NCI-H1930 (cell line): ENCODE measurements at places on chromosomes 6 and 20.

- no peak for DNase-seq
These were observed 699.0 kb downstream of the KHDRBS2 start for GRCh38 chr6:61586934-61587537.

GRCh38 chr6:72702421-72702820 is 80.6 kb downstream of the KCNQ5 start:
- no peak for DNase-seq

DNA sequence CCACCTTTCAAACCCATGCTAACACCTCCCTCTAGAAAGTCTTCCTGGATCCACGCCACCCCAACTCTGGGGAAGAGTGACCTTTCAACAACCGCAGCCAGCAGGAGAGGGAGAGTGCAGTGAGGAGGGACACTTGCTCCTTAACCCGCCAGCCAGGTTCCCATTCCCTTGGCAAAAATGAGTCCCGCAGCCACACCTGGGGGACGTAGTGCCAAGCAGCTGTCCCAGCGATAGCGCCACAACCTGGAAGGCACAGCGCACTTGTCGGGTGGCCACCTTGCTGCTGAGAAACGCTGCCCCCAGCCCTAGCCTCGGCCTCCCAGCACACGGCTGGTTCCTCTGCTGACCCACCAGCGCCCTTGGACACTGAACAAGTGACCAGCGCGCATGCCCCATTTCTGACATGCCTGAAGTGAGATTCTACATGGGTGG is 119.3 kb downstream of the JPH2 start:
- no peak for DNase-seq

DNA sequence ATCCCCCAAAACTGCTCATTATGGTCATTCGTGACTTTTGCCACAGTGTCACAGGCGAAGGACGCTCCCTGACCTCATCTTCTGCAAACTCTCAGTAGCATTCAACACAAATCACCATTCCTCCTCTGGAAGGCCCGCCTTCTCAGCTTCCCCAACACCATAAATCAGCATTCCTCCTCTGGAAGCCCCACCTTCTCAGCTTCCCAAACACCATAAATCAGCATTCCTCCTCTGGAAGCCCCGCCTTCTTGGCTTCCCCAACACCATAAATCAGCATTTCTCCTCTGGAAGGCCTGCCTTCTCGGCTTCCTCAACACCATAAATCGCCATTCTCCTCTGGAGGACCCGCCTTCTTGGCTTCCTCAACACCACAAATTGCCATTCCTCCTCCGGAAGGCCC is 288.0 kb upstream of the AGPAT4 start:
- DNase-seq, result no peak

DNA sequence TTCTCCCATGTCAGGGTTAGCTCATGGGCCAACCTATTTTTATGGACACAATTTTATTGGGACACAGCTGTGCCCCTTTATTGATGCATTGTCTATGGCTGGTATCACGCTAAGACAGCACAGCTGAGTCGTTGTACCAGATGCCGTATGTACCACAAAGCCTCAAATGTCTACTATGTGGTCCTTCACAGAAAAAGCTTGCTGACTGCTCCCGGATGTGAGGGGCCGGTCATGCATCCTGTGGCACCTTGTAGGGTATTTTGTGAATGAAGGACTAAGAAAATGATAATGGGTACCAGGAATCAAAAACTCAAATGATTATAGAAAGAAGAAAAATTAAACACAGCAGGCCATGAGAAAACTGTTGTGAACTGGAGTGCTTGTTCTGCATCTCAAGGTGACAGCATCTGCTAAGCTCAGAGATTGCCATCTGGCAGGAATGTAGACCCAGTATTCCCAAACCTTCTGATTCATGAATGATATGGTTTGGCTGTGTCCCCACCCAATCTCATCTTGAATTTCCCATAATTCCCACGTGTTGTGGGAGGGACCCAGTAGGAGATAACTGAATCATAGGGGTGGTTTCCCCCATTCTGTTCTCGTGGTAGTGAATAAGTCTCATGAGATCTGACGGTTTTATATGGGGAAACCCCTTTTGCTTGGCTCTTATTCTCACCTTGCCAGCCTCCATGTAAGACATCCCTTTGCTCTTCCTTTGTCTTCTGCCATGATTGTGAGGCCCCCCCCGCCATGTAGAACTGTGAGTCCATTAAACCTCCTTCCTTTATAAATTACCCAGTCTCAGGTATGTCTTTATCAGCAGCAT is 248.5 kb downstream of the TSHZ2 start:
- no peak for DNase-seq
